ENCODE measurements at places on chromosomes 5 and 9.
A peak's percentile ranks its signal among the peaks of the same experiment; 100 is the strongest.

- H3K4me3 ChIP-seq = no peak overlapping the region
- no peak for DNase-seq
- H3K36me3 ChIP-seq = no peaks in the 10 kb centered on the region
These were observed 589.2 kb downstream of the PRR16 start for GRCh38 chr5:121053055-121053985.

DNA sequence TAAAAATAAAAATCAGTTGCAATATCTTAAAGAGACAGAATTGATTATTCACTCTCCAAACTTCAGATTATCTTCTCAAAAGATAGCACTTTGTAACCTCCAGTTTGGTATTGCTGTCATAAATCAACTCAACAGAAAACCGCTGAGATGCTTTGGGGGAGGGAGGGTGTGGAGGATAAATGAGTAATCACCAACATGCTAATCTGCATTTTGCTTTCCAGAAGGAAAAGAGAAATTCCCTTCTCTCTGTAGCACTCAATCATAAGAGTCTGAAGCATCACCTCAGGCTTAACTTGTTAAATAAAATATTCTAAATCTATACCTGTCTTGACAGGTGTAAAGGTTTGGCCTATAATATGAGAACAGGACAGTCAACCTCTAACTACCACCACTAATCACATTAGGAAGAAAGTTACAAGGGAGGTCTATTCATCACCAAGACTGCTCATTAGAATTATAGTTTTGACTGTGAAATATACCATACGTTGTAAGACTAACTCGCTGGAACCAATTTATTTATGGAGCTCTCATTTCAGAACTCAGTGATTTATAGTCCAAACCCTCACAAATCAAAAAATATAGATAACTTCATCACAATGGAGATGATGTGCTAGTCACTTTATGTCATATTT is 89.0 kb downstream of the PIK3R1 start:
- no peak overlapping the region for H3K4me3 ChIP-seq
- no peak for DNase-seq
- no peaks in the 10 kb centered on the region for H3K27me3 ChIP-seq
- H3K36me3 ChIP-seq = no peaks in the 10 kb centered on the region
- no peak overlapping the region for H3K27ac ChIP-seq

DNA sequence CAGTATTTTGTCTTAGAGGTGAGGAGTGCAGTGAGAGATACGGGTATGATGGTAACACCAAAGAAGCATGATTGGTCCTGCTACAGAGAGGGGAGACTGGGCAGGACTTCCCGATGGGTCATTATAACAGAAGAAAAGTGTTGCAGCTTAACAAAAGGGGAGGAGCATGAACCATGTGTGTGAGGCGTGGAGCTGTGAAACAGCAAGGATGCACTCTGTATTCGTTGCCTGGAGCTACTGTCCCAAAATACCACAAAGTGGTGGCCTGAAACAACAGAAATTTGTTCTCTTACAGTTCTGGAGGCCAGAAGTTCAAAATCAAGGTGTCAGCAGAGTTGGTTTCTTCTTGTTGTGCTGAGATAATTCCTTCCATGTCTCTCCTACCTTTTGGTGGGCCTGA is 59.4 kb upstream of the GRHPR start:
- no peaks in the 10 kb centered on the region for H3K36me3 ChIP-seq
- H3K27me3 ChIP-seq = no peaks in the 10 kb centered on the region
- H3K27ac ChIP-seq = no peak overlapping the region
- no peak overlapping the region for H3K4me3 ChIP-seq
- DNase-seq = no peak
- no peaks in the 10 kb centered on the region for H3K4me1 ChIP-seq

DNA sequence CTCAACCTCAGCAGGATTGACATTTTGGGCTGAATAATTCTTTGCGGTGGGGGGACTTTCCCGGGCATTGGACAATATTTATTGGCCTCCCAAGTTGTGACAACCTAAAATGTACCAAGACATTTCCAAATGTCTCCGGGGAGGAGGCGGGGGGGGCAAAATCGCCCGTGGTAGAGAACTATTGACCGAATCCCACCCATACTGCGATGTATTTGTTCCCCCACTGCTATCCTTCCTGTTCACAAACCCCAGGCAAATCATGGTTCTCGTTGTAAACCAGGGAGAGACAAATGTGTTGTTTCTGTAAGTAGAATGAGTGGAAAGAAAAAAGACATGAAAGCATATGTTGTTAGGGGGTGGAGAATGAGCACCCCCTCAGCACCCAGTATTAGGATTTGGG is 141.9 kb downstream of the PSAT1 start:
- no peak overlapping the region for H3K4me3 ChIP-seq
- no peaks in the 10 kb centered on the region for H3K4me1 ChIP-seq
- no peaks in the 10 kb centered on the region for H3K27me3 ChIP-seq
- no peak overlapping the region for H3K27ac ChIP-seq

- no peak overlapping the region for H3K4me3 ChIP-seq
- no peaks in the 10 kb centered on the region for H3K36me3 ChIP-seq
- H3K27me3 ChIP-seq = no peaks in the 10 kb centered on the region
- no peak overlapping the region for H3K27ac ChIP-seq
- peaks cover 2% of the 10 kb centered on the region for H3K4me1 ChIP-seq
These were observed 250.1 kb downstream of the GAS1 start for GRCh38 chr9:86697213-86697612.

GRCh38 chr9:69590266-69590665 is 81.9 kb downstream of the APBA1 start:
- no peak for DNase-seq
- H3K27ac ChIP-seq = no peak overlapping the region
- H3K36me3 ChIP-seq = no peaks in the 10 kb centered on the region
- H3K4me1 ChIP-seq = no peaks in the 10 kb centered on the region
- no peaks in the 10 kb centered on the region for H3K27me3 ChIP-seq

DNA sequence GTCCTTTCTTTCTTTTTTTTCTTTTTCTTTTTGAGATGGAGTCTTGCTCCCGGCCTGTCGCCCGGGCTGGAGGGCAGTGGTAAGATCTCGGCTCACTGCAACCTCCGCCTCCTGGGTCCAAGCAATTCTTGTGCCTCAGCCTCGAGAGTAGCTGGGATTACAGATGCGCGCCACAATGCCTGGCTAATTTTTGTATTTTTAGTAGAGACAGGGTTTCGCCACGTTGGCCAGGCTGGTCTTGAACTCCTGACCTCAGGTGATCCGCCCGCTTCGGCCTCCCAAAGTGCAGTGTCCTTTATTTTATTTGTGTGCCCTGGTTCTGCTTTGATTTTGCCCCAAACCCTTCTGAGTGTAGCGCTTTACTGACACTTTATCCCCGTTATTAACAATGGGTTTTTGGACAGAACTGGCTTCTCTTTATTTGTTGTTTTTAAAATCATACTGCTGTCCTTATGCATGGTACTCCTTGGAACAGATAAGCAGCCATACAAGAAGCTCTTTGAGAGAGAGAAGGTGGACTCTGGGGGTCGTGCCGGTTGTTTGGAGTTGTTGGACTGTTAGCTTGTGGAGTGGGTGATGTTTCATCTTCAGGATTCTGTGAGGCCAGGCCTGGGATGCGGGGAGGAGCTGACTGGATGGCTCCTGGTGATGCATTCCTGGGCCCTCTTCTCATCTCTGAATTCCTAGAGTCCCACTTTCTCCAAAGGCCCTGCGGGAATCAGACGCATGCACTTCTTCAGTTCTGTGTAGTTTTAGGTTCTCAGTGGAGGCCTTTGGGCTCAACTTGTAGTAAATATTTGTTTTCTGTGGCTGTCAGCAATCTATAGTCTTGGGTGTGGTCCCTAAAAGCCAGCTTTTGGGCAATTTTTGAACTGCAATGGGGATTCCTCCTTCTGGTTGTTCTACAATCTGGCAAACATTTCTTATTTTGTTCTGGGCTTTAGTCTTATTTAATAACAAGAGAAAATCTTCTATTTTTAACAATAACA is 47.8 kb downstream of the PTTG1 start:
- H3K27ac ChIP-seq = no peak overlapping the region
- H3K27me3 ChIP-seq = no peaks in the 10 kb centered on the region
- H3K4me1 ChIP-seq = peaks cover 3% of the 10 kb centered on the region
- DNase-seq = no peak

GRCh38 chr9:134516464-134516863 is 125.1 kb upstream of the COL5A1 start:
- no peaks in the 10 kb centered on the region for H3K4me1 ChIP-seq
- H3K27me3 ChIP-seq = no peaks in the 10 kb centered on the region
- no peaks in the 10 kb centered on the region for H3K36me3 ChIP-seq
- no peak for DNase-seq
- no peak overlapping the region for H3K4me3 ChIP-seq
- no peak overlapping the region for H3K27ac ChIP-seq

- H3K36me3 ChIP-seq = no peaks in the 10 kb centered on the region
- H3K4me1 ChIP-seq = peaks cover 5% of the 10 kb centered on the region
These were observed 215.5 kb downstream of the FANCC start for GRCh38 chr9:95102001-95102433.

- DNase-seq = no peak
- no peaks in the 10 kb centered on the region for H3K4me1 ChIP-seq
- no peak overlapping the region for H3K4me3 ChIP-seq
- no peaks in the 10 kb centered on the region for H3K27me3 ChIP-seq
These were observed 173.7 kb downstream of the RMI1 start for GRCh38 chr9:84154320-84154719.

DNA sequence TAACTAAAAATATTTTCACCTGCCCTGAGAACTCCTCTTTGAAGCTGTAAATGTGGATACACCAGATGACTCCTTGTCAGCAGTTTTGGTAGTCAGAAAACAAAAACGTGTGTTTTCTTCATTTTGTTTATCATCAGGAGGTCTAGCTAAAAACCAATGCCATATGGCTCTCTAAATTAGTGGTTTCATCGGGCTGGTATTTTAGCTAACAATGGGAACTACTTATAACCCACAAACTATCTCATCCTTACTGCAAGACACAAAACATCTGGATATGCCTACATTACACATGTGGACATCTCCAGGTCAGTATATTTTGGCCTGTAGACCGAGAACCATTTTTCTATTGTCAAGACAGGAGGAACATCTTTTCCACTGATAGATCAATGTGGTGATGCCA is 56.2 kb downstream of the GAS1 start:
- H3K4me1 ChIP-seq = no peaks in the 10 kb centered on the region
- H3K27ac ChIP-seq = no peak overlapping the region
- no peak overlapping the region for H3K4me3 ChIP-seq
- no peaks in the 10 kb centered on the region for H3K36me3 ChIP-seq
- DNase-seq = no peak
- no peaks in the 10 kb centered on the region for H3K27me3 ChIP-seq

- no peak overlapping the region for H3K27ac ChIP-seq
- no peaks in the 10 kb centered on the region for H3K36me3 ChIP-seq
- no peak for DNase-seq
- no peak overlapping the region for H3K4me3 ChIP-seq
- no peaks in the 10 kb centered on the region for H3K4me1 ChIP-seq
- no peaks in the 10 kb centered on the region for H3K27me3 ChIP-seq
These were observed 12.7 kb upstream of the EBF1 start for GRCh38 chr5:159112436-159112835.

- no peak overlapping the region for H3K27ac ChIP-seq
- DNase-seq = no peak
- no peaks in the 10 kb centered on the region for H3K4me1 ChIP-seq
- H3K4me3 ChIP-seq = no peak overlapping the region
- no peaks in the 10 kb centered on the region for H3K27me3 ChIP-seq
These were observed 128.3 kb upstream of the TBC1D2 start for GRCh38 chr9:98383758-98384157.

GRCh38 chr9:105282870-105283621 is 38.6 kb downstream of the SLC44A1 start:
- H3K4me3 ChIP-seq = no peak overlapping the region
- no peak overlapping the region for H3K27ac ChIP-seq
- H3K4me1 ChIP-seq = no peaks in the 10 kb centered on the region
- H3K27me3 ChIP-seq = no peaks in the 10 kb centered on the region

DNA sequence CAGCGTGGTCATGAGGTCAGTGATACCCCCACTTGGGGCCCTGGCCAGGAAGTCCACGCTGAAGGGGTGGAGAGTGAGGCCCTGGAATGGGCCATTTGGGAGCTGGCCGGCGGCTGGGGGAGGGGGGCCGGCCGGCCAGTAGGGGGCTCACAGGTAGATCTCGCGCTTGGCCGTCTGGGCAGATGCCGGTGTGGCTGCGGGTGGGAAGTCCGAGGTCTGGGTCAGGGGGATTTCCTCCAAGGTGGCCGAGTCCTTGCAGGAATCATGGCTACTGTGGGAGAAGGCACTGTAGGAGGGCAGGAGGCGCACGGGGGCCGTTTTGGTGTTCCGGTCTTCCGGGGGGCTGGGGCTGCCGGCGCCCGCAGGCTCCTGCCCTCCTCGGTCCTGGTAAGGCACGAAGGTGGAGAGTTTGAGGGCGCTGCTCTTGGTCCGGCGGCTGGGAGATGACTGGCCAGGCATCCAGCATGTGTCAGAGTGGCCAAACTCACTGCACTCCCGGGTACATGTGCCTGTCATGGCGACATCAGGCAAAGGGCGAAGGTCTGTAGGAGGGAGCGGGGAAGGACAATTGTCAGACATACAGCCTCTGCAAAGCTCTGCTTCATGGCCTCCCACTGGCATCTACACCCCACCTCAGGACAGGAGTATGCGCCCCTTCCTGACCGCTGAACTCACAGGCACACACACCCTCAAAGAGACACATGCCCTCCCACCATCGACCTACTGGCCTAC is 24.1 kb downstream of the PCDH1 start:
- H3K36me3 ChIP-seq = no peaks in the 10 kb centered on the region
- no peak overlapping the region for H3K4me3 ChIP-seq
- DNase-seq = no peak
- no peak overlapping the region for H3K27ac ChIP-seq
- no peaks in the 10 kb centered on the region for H3K4me1 ChIP-seq

GRCh38 chr5:5021436-5021835 is 118.7 kb upstream of the ADAMTS16 start:
- H3K27me3 ChIP-seq = no peaks in the 10 kb centered on the region
- no peaks in the 10 kb centered on the region for H3K36me3 ChIP-seq
- H3K4me1 ChIP-seq = no peaks in the 10 kb centered on the region

GRCh38 chr9:112487799-112488340 is 1.2 kb downstream of the KIAA1958 start:
- H3K4me3 ChIP-seq = peak overlapping the region; percentile 93
- no peak overlapping the region for H3K27ac ChIP-seq
- H3K4me1 ChIP-seq = no peaks in the 10 kb centered on the region
- H3K36me3 ChIP-seq = no peaks in the 10 kb centered on the region
- H3K27me3 ChIP-seq = no peaks in the 10 kb centered on the region

DNA sequence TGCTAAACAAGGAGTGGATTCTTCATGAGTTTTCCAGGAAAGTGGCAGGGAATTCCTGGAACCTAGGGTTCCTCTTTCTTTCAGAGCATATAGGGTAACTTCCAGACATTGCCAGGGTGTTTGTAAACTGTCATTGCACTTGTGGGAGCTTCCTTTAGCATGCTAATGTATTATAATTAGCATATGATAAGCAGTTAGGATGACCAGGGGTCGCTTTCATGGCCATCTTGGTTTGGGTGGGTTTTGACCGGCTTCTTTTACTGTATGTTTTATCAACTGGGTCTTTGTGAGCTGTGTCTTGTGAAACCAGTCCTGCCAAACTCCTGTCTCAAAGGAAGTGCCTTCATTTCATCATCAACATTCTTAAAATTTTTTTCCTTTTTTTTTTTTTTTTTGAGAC is 11.9 kb upstream of the MELK start:
- no peak overlapping the region for H3K27ac ChIP-seq
- H3K36me3 ChIP-seq = no peaks in the 10 kb centered on the region
- DNase-seq = no peak
- no peaks in the 10 kb centered on the region for H3K4me1 ChIP-seq
- H3K27me3 ChIP-seq = no peaks in the 10 kb centered on the region

- no peaks in the 10 kb centered on the region for H3K36me3 ChIP-seq
- no peak overlapping the region for H3K27ac ChIP-seq
- DNase-seq = no peak
- H3K27me3 ChIP-seq = no peaks in the 10 kb centered on the region
- H3K4me3 ChIP-seq = no peak overlapping the region
- no peaks in the 10 kb centered on the region for H3K4me1 ChIP-seq
These were observed 254.6 kb downstream of the BRINP1 start for GRCh38 chr9:119114681-119115080.

- no peaks in the 10 kb centered on the region for H3K27me3 ChIP-seq
- H3K36me3 ChIP-seq = no peaks in the 10 kb centered on the region
- H3K27ac ChIP-seq = no peak overlapping the region
- DNase-seq = no peak
These were observed 42.6 kb upstream of the OSMR start for GRCh38 chr5:38803246-38803645.

Measured in aorta (tissue), 5 donors.